Activated CD4-positive, alpha-beta T cell treated with anti-CD3 and anti-CD28 coated beads for 24 hours (primary cell): ENCODE measurements at places on chromosomes 2 and 18.

GRCh38 chr2:130823886-130824491 is 12.7 kb upstream of the ARHGEF4 start:
- DNase-seq, result no peak

DNA sequence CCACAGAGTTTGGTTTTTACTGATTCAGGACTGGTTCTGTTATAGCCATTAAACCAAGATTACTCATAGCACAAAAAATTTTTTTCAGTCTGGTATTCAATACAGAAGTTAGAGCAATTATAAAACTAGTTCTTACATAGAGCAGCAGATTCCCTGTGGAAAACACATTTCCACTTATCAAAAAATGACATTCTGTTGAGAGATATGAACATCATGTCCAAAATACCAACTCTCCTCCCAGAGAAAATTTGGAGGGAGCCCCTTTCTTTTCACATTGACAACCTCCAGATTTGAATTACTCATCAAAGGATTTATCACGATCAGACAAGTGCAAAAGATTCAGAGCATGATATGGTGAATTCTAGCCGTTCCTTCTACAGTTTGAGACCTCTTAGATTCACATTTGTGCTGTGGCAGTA is 126.8 kb upstream of the SERPINE2 start:
- no peak for DNase-seq

DNA sequence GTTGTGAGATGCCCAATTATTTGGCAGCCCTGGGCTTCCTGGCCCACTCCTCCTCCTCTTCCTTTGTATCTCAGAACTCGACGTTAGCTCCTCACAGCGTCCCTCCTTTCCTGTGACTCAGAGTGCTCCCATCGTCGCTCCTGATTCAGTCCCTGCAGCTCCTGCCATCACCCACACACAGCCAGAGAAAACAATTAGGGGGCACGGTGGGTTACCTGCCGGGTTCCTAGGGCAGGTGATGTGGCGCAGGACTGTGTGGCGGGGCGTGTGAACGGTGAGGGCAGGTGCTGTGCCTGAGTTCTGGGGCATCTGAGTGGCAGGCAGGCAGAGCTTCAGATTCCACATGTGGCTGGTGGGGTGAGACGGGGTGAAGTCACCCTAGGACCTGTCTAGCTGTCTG is 42.6 kb downstream of the GLI2 start:
- DNase-seq, result no peak

DNA sequence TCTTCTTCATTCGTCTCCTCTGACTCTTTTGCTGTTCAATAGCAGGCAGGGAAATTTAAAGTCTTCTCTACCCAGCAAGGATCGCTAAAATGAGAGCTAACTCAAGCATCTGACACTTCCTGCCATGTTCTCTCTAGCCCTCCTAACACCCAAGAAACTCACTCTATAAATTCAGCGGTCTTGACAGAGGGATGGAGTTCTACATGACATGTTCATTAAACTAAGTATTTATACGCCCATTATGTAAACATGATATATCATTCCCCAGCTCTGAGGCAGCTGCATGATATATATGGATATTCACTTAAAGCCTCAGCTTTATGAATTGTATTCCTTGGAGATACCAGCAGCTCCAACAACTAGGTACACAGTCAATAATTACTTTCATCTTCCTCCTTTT is 231.0 kb downstream of the METTL4 start:
- DNase-seq, result no peak

- no peak for DNase-seq
These were observed 34.5 kb upstream of the NABP1 start for GRCh38 chr2:191643429-191643828.

DNA sequence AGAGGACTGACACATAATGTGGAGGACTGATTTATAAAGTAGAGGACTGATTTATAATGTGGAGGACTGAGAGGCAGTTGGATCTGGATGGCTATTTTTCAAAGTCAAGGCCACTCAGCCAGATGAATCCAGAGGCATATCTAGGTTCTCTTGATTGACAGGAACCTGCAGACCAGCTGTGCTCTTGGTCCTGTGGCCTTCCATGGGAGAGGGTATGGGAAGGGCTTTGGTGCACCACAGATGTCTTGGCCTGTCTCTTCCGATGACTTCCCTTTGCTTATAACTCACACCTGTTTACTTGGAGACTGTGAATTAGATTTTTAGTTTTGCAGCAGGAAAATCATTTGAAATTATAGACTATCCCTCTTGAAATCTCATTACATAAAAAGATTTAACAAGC is 32.3 kb downstream of the AGAP1 start:
- DNase-seq, result no peak
